ENCODE measurements at places on chromosomes 4 and X.

DNA sequence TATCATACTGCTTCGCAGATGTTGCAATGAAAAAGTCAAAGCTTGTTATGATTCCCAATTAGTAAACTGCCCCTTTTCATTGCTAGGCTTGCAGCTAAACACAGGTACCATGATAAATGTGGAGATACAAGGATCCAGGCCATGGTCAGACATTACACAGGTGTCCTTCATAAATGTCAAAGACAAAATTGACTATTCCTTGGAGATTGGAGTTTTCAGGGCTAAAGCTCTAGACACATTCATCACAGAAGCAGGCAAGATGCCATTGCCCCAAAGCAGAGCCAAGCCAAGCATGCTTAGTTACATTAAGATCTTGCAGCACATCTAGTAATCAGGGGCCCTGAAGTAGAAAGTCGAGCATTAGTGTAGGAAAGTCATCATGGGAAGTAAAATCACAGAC, 111.3 kb upstream of the INTU start:
- no peak for DNase-seq

- no peak for DNase-seq
These were observed 72.0 kb upstream of the NDUFC1 start for GRCh38 chr4:139374251-139374650.

- DNase-seq = no peak
These were observed 71.8 kb downstream of the ASMT start for GRCh38 chrX:1686642-1687041.

DNA sequence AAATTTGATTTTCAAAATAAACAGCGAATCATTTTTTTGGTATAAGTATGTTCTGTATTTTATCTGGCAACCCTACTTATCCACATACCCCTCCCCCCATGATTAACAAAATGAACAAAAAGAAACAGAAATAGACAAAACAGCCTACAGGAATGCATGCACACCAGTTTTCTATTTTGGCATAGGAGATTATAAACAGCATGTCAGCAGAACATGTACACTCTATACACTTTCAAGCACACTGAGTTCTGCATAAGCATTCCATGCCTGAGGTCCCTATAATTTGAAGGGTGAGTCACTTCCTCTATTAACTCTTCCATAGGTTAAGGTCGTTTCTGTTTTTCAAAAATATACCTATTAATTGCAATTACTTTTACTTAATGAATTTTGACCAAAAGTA, 28.0 kb upstream of the ZNF280C start:
- peak; percentile 63 for DNase-seq

DNA sequence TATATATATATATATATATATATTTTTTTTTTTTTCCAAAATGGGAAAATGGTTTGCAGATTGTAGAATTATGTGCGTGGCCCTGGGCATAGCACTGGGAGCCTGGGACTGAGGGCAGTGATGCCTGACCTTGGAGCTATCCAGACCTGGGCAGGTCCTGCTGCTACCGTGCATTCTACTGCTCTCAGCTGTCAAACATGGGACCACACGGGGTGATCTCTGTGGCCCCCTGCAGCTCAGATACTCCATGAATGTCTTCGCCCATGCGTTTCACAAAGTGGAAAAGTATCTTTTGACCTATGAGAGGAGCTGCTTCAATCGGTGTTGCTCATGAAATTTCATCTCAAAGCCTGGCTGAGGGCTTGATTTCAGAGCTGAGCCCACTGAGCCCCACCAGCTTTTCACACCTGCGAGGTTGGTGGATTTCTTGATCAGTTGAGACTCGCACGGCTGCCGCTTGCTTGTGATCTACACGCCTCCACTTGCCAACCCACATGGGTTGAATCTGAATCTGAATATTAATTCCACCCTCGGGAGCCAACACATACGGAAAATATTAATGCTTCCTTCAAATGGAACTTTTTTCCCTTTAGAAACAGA, 35.7 kb downstream of the ING2 start:
- DNase-seq = no peak

DNA sequence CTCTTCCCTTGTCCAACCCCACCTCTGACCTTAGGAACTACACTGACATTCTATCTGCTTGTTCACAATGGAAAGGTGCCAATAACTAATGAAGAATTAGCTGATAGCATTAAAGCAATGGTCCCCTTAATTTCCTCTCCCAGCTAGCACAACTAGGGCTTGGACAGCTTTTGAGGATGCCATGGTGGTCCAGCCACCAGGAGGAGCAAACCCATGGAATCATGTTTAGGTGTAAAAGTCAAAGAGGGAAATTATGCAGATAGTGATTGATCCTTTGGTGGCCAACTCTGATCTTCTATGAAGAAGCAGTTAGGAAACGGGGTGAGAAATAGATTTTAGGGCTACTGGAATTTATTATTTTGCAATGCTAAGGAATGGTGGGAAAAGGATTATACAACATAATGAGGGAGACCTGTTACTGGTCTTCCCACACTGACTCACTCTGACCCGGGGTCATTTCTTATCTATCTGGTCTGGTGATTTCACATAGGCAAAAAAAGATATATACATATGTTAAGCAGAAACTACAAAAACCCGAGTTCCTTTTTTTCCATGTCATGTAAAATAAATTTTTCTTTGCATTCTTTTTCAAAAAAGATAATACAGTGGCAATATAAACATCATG, 45.8 kb upstream of the FBXW7 start:
- DNase-seq = no peak

- no peak for DNase-seq
These were observed 23.2 kb upstream of the AMOT start for GRCh38 chrX:112863850-112864249.

DNA sequence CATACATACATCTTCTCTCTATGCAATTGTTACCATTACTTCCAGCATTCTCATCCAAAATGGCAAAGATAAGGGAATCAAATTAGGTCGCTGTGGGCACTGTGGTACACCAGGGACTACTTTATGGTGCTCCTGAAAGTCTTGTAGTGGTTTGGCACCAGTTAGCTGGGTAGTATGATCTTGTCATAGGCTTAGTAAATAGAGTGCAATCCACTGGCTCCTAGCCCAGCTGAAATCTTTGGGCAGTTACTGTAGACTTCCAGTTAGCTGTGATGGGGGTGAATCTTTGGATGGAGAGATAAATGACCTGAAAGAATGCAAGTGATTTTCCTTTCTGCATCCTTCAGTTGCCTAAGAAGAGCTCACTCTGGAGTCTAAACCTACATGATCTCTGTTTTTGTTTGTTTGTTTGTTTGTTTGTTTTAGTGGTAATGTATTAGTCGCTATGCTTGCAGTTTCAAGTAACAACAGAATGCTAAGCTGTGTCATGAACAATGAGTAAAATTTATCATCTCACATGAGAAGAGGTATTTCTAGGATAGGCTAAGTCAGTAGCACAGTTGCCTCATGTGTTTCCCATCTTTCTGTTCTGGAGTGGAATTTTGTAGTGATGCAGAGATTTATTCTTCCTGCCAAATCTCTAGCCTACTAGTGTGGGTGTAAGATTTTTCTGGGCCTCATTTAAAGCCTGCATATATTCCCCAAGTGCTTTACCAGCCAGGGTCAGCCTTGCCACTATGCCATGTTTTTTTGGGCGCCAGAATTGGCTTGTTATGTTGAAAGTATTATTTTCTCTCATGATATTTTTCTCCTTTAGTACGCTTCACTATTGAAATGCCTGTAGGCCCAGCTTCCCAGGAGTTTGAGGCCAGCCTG, 24.2 kb downstream of the HERC3 start:
- no peak for DNase-seq

DNA sequence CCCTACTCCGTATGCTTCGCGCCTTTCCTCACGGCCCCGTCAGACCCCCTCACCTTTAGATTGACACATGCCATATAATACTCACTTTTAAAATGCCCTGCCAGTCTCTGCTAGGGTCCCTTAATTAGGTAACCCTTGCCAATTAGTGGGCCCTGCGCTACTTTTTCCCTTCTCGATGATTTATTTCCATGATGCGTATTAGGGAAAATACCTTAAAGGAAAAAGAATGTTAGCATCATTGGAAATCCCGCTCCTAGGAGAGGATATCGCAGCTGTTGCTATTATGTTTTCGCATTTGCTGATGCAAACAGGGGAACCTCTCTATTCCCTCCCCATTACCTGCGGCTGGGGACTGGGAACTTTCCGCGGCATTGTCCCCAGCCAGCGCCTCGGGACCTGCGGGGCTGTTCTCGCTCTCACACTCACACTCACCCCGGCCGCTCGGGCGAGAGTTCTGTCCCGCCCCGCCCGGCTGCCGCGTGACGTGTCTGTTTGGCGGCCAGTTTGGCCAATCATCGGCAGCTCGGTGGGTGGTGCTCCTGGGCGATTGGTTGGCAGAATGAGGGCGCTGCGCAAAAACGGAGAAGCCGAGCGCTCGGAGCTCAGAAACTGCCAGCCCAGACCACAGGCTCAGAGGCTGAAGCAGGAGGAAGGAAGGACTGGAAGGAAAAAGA, at the start of gene PCDH10:
Gene PCDH10 (plus strand): TSS at position 605 of the 674 bp plus-strand sequence. CDS start 847 bp downstream, outside the sequence.
- peak; percentile 40 for DNase-seq

- no peak for DNase-seq
These were observed 45.1 kb upstream of the AADAT start for GRCh38 chr4:170134821-170135220.

GRCh38 chrX:112874614-112875013, 34.0 kb upstream of the AMOT start:
- DNase-seq = no peak

- no peak for DNase-seq
These were observed 28.1 kb downstream of the DCAF8L1 start for GRCh38 chrX:27953171-27953570.

- no peak for DNase-seq
These were observed 127.1 kb upstream of the GABRG1 start for GRCh38 chr4:46250997-46251396.

GRCh38 chr4:17097362-17097761, 198.9 kb upstream of the LDB2 start:
- no peak for DNase-seq

DNA sequence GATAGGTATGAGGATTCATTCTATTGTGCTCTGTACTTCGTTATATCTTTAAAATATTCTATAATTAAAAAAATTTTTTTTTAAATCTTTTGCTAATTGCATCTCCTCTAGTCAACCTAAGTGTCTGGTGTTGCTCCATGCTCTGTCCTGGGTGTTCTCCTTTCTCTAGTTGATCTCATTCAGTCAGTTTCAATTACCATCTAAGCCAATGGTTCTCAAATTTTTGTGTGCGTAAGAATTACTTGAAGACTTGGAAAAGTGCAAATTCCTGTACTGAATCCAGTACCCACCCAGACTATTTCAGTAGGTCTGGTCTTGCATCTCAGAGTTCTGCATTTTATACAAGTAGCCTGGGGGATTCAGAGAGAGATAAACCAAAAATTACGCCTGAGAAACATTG, 6.7 kb downstream of the TMPRSS11D start:
- DNase-seq = no peak

GRCh38 chr4:145034727-145035211, 63.2 kb downstream of the ANAPC10 start:
- DNase-seq = no peak

DNA sequence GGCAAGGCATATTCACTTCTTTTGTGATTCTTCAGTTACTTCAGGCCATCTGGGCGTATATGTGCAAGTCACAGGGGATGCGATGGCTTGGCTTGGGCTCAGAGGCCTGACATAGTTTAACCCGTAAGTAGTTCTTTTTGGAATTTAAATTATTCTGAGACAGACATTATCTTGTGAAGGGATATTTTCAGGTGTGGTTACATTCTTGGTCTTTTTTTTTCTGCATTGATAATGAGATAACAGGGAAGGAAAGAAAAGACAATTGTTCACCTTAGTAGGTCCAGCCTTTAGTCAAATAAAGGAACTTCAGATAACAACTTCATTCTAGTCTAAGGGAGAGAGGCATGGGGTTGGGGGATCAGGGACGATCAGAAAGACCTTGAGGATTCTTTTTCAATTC, 74.8 kb downstream of the TEX13C start:
- DNase-seq = no peak

DNA sequence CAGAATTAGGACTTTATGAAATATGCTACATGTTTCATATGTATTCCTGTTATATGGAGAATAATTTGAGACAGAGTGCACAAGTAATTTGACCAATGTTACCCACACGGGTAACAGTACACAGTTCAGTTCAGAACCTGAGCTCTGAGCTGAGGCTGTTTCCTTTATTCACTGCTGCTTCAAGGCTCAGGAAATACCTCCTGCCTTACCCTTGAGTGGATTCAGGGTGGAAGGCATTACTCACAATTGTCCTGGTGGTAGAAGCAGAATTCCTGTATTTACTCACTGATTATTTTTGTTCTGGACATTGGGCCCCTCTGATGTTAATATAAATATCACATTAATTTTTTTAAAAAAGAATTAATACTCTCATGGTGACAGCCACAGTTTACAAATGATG, 73.5 kb upstream of the CAMK2D start:
- DNase-seq = no peak

DNA sequence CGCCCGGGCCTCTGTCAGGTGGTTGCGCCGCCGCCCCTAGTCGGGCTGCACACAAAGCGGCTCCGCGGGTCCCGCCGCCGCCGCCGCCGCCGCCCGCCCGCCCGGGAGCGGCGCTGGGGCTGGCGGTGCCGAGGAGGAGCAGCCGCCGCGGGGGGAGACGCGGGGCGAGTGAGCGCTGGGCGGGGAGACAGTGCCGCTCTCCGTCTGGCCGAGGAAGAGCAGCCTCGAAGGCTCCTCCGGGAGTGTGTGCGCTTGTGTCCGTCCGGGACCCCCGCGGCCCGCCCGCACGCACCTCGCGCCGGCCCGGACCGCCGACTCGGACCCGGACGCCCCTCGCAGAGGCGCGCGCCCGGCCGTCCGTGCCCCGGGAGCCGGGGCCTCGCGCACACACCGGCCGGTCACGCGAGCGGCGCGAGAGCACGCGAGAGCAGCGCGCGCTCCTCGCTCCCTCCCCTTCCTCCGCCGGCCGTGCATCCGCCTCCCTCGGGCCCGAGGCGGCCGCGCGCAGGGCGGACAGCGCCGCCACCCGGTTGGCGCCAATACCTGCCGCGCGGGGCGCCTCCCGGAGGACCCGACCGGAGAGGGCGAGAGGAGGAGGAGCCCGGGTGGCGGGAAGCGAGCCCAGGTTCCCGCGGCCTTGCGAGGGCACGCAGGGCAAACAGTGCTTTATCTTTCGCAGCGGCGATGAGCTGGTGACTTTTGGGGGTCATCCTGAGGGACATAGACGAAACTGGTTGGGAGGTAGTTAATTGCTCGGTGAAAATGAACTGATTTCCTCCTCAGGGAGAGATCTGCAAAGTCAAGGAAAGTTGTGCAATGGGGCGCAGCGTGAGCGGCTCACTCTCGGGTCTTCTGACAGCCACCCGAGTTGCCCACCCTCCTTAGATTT, at the start of gene PDS5A:
Gene PDS5A (minus strand): TSS at position 423 of the 889 bp plus-strand sequence. CDS start 1,334 bp downstream, outside the sequence.
- peak; percentile 91 for DNase-seq
